ENCODE measurements at places on chromosomes 5 and 9.

DNA sequence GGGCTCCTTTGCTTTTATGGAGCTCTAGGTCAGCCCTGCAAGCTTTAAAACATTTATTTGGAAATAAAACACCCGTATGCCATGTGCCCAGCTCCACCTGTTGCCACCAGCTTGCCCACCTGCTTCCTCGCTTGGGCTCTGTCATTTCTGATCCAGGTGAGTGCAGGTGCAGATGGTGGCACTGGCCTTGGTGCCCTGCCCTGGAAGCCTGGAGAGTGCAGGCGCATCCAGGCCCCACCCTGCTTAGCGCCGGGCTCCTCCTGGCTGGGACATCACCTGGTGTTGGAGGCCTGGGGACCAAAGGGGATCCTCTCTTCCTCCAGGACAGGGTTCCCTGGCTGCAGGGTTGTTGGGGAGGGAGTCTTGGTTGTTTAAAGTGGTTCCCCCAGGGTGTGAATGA is 35.8 kb downstream of the WNK2 start:
- DNase-seq, result no peak

DNA sequence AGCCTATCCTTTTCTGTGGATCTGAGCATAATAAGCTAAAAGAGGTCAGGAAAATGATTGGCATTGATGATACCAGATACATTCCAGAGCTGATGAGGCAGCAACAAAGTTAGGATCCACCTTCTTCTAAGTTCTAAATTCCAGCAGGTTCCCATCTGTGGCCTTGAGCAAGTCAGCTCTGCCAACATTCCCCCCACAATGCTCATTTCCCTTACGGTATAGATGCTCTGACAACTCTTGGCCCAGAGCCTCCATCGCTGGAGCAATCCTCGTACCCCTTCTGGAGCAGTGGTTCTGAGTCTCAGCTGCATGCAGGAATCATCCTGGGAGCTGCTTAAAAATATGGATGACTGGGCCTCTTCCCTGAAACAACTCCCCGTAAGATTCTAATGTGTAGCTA is 78.1 kb downstream of the MED27 start:
- DNase-seq, result no peak

- DNase-seq, result no peak
Measured at GRCh38 chr9:89683626-89684025, 78.8 kb downstream of the GADD45G start.

DNA sequence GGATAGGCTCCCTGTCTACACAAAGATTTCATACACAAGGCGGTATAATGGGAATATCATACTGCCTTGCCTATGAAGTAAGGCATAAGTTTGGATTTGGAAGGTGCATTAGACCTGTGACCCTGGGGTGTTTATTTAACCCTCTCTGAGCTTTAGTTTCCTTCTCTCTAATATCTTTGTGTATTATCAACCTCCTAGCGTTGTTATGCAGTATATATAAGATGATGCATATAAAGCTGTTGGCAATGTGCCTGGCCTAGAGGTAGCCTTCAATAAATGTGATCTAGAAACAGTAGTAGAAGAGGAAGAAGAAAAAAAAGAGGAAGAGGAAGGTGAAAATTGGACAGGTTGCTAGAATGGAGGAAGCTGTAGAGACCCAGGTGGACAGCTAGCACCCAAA is 311.6 kb upstream of the CLINT1 start:
- no peak for DNase-seq

DNA sequence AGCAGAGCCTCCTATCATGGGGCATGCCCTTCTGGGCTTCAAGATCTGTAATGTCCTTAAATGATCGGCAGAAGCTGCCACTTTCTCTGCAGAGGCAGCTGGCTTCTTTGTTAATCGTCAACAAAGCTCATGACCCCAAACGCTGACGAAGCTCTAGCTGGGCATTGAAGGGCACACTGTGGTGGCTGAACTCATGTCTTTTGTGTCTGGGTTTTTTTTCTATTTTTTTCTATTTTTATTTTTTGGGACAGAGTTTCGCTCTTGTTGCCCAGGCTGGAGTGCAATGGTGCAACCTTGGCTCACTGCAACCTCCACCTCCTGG is 65.2 kb upstream of the ASS1 start:
- DNase-seq, result no peak

- no peak for DNase-seq
Measured at GRCh38 chr5:132675936-132676689, 2.3 kb downstream of the IL4 start.

DNA sequence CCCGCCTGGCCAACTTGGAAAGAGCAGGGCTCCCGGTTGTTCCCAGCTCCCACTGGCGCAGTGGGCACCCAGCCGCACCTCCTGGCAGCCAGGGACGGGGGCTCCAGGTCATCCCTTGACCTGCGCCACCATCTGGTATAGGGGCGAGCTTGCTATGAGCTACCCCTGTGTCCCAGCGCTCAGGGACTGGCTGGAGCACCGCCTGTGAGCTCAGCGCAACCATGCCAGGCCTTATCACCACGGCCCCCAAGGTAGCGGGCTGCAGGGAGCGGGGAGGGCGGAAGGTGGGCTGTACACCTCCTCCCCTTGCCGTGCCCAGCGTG is 15.4 kb upstream of the RASA1 start:
- DNase-seq, result no peak

DNA sequence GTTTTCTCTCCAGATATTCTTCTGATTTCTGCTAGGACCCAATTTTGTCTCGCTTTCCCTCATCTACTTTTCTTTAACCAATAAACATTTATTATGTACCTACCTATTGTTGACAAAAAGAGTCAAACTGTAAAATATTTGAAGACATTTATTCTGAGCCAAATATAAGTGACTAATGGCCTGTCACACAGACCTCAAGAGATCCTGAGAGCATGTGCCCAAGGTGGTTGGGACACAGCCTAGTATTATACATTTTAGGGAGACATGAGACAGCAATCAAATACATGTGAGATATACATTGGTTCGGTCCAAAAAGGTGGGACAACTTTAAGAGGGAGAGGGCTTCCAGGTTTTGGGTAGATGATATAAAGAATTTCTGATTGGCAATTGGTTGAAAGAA is 191.8 kb downstream of the NXNL2 start:
- DNase-seq, result no peak

DNA sequence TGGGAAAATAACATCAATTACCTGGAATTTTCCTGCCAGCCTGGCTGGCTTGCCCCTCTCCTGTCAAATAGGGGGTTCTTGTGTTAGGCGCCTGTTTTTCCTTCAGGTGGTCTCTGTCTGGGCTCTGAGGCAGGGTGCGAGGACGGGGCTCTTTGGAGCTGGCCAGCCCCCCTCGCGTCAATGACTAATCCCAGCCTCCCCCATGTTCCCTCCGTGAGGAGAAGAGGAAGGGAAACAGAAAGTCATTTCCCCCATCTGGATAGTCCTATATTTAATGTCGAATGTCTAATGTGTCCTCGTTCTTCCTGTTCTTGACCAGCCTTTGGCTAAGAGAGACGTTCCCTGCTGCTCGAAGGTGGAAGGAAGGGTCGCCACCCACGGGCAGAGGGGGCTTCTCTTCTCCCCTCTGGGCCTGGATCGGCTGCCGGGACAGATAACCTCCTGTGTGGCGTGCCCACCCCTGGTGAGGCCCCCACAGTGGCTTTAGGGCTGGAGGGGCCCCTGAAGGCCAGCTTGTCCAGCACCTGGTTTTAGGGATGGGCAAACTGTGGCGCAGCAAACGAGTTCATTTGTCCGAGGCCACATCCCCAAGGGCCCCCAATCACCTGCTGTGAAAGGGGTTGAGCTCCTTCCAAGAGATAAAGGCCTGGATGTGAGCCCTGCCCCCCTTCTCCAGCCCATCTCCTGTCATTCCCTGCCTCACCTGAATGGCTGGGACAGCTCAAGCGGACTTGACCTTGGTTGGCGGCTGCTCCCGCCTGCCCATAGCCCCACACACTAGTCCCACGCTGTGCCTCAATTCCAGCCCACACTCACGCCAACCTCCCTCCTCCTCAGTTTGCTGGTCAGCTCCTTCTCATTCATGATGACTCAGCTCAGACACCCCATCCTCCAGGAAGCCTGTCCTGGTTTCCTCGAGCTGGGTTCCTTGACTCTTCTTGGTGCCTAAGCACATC is 35.9 kb upstream of the UNC5A start:
- DNase-seq, result no peak

DNA sequence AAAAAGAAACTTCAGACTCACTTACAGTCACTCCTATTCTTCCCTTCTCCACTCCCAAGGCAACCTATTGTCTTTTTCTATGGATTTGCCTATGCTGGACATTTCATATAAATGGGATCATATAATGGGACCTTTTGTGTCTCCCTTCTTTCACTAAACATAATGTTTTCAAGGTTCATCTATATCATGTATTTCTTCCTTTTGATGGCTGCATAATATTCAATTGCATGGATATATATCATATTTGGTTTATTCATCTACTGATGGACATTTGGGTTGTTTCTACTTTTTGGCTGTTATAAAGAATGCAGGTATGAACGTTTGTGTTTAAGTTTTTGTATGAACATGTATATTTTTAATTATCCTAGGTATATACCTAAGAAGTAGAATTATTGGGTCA is 30.6 kb downstream of the ANKHD1 start:
- no peak for DNase-seq

DNA sequence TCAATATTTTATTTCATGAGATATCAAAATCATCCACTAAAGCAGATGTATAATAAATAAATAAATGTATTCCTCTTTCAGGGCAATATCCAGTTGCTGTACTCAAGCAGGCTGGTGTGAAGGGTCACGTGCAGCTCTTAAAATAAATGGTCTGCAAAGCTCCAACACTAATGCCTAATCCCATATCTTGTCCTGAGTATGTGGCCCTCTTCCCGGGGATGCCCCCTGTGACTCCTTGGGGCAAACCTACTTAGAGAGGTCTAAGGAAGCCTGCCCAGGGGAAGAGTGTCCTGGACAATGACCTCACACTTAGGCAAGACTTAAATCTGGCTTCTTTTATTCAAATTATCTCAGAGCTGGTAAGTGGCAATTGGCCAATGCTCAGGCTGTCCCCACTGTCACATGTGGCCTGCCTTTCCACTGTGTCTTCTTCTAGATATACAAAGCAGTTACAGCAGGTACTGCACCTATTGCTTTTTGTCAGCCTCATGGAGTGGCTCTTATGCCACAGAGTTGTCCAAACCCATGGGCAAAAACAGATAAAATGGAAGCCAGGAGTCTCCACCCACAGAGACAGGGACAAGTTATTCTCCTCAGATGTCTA is 55.3 kb downstream of the SEMA5A start:
- no peak for DNase-seq

GRCh38 chr5:164184158-164184557 is 678.7 kb downstream of the MAT2B start:
- DNase-seq, result no peak

DNA sequence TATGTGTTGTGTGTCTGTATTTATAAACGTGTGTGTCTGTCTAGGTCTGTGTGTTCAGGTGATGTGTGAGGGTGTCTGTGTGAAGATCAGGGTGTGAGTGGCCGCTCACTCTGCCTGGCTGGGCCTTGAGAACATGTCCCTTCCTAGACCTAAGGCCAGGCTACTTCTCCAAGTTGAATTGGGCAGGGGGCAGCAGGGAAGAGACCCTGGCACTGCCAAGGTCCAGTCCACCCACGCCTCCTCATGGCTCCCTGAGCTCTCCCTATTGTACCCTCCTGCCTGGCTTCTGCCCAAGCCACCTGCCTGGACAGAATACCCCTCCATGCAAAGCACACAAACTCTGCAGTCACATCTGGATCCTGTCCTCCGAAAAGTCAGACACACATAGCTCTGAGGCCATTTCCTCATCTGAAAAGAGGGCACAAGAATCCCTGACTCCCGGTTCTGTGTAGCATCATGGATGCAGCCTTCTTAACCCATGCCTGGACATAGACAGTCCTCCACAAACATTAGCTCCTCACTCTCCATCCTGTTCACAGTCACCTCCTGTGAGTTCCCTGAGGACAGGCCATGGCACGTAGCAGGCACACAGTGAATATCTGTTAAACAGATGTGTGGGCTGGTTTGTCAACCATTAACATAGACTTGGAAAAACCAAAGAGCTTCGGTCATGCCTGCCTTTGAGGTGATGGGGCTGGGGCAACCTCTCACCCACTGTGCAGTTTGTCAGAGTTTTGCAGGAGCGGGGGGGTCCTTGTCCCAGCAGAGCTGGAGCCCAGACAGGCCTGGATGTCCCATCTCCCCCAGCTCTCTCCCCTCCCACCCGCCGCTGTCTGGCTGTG is 167.8 kb upstream of the MVB12B start:
- DNase-seq, result no peak

DNA sequence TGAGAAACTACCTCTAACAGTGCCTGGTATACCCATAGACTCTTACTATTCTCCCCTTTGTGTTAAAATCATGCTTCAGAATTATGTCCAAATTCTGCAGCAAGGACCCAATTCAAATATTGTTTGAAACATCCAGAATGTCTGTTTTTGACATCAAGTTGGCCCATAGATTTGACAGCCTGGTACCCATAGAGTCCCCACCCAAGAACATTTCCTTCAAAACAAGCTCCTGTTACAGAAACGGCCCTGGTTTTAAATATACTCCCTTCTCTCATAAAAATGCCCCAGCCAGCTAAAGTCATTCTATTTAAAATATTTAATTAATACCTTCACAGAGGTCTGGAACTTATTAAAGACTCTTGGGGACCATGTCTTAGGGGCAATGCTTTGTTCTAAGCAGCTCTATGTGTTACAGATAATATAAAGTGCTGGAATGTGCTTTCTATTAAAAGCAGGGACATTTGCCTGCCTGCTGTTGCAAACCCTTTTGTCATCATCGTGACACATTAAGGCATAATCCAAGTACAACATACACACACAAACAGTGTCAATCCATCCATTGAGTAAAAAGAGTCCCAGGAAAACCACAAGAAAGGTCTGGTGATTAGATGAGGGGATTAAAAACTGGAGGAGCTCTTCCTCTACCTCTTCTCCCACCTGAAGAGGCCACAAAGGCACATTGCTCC is 321.7 kb downstream of the MLLT3 start:
- no peak for DNase-seq

DNA sequence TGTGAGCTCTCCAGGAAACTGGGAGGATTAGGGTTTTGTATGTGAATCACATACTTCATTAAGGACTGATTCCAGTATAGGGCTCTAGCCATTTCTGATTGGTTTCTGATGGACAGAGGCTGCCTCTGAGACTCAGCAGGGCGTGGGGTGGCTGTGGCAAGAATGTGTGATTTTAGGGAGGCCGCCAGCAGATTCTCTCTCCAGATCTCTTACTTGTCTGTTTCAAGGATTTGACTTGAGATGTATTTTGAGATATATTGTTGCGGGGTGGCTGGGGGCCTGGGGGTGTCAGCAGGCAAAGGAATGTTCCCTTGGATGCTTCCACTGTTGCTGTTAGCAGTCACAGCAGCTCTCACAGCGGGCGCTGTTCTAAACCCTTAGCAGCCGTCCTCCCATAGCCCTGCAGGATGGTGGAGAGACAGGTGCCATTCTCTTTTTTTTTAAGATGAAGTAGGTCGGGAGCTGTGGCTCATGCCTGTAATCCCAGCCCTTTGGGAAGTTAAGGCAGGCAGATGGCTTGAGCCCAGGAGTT is 8.0 kb upstream of the HNRNPAB start:
- no peak for DNase-seq

GRCh38 chr5:1312993-1313833 is 18.3 kb upstream of the TERT start:
- no peak for DNase-seq
